ENCODE measurements at places on chromosomes 6 and 20.

DNA sequence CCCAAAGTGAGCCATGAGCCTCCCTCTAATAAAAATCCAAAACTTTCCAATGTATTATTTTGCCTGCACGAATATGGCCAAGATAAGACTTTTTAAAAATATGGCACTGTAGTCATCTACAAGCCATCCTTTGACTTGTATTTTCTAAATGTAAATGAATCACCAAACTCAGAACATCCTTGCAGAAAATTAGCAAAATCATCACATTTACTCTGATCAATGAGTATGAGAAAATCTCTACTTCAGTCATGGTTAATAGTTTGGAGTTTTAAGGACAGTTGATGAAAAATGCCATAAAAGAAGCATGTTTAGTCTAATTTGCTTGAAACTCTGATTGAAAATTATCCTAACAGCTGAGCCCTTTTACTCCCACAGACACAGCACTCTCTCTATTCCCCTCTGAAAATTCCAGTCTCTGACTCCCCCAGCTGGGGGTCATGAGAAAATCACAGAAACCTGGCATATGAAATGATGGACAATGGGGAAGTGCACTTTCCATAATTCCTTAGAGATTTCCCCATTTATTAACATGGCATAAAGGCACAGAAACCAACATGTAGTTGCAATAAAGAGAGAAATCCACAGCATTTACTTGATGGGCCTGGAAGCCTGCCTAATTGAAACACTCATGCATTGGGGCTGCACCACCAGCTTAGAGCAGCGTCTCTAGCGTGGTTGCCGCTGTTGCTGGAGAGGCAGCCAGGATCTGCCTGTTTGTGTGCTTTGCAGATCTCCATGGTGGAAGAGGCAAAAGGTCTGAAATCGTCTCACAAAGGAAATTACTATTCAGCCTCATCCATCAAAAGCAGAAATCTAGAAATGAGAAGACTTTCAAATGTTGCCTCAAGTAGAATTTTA is 214.0 kb downstream of the WDR27 start:
- DNase-seq = no peak

DNA sequence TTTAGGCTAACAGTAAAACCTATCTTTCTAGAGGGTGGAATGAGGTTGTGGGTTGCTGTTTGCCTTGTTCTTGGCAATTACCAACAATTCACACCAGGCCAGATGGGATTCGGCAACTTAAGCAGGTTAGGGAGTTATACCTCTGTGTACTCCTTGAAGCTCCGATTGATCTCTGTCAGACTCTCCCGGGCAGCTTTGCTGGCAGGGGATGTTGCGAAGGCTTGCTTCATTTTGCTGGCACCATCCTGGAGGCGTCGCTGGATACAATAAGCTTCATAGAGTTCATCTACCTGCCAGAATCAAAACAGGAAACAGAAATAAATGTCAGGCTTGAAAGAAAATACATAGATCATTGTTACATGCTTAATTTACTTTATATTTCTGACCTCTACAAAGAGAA is 66.4 kb upstream of the ARMH2 start:
- no peak for DNase-seq

- no peak for DNase-seq
Observed at GRCh38 chr6:61887423-61887822, 398.6 kb downstream of the KHDRBS2 start.

DNA sequence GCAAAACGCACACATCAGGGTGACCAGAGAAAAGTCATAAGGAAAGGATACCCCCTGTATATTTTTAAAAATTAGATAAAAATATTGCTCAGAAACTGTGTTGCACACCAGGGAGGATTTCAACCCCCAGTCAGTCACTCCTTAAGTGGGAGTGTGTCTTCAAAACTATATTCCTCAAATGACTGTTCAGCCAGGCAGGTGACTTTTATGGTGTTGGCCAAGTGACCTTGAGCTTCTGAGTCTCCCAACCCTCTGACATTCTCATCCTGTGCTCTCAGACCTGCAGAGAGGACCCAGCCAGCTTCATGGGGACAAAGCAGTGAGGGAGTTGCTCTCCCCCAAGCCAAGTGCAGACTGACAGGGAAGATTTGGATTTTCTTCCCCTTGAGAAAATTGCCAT is 311.9 kb upstream of the JARID2 start:
- DNase-seq = no peak

DNA sequence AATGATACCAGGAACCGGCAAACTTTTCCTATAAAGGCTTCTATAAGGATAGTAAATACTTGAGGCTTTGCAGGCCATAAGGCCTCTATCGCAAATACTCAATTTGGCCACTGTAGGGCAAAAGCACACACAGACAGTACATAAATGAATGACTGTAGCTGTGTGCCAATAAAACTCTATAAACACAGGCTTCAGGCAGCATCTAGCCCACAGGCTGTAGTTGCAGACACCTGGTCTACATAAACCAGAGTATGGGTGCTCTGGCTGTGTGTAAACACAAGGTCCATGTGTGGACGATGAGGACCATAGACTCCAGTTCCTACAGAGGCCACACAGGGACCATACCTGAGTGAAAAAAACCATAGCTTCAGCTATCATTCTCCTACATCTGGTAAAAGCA is 52.2 kb downstream of the ZMYND8 start:
- DNase-seq = no peak

DNA sequence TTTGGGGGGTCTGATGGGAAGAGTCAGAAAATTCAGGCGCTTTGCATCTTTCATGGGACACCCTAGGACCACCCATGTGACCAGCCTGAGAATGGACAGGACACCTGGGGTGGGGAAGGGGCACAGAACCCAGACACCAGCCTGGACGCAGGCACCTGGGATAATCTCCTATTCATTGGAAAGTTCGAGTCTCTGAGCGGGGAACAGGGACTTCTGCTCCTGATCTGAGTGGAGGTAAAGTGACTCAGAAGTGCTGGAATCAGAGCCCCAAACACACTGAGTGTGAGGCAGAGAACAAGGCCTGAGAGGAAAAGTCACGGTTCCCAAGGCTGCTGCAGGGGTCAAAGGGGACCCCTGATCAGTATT is 1.4 kb downstream of the HLA-B start:
- no peak for DNase-seq

GRCh38 chr6:56849896-56850295 is 105.0 kb upstream of the BEND6 start:
- DNase-seq = no peak

DNA sequence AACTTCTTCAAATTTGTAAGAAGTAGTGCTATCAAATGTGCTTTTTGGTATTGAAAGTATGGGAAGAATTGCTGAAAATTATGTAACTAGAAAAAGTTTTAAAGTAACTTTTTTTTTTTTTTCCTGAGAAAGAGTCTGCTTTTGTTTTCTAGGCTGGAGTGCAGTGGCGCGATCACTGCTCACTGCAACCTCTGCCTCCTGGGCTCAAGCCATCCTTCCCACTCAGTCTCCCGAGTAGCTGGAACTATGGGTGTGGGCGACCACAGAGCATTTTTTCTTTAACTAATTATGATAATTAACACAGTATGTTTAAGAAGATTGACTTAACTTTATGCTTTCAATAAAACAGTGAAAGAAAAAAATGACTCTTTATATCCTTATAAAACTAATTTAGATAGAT is 38.4 kb downstream of the BMP5 start:
- no peak for DNase-seq

GRCh38 chr6:84877515-84878210 is 113.3 kb upstream of the TBX18 start:
- DNase-seq = no peak

DNA sequence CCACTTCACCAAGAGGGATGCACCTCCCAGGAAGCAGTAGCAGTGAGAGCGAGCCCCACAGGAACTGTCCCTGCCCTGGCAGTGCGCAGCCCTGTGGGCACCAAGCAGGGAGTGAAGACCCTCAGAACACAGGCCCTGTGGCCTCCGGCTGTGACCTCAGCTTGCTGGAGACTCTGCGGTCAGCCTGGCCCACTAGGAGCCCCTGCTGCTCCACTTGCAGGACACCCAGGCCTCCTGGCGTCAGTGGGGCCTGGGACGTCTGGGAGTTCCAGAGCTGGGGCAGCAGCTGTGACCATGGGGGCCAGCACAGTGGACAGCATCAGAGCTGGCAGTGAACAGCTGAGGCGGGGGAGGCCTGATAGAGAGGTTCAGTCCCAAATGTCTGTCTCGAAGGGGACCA is 28.3 kb downstream of the PXDC1 start:
- DNase-seq = no peak

DNA sequence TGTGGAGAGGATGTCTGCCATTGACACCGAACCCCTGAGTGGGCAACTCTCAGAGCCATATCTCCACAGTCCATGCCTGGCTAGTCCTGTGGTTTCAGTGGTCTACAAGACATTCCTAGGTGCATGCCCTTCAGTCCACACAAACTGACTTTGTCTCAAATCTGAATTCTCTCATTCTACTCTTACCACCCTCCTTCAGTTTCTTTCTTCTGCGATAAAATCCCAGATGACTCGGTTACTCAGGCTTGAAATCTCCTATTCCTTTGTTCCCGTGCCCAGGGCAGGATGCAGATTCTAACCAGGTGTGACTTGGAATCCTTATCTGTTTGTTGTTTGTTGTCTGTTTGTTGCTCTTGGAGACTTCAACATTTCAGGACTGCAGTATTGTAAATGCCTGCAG is 9.3 kb downstream of the CDS2 start:
- no peak for DNase-seq

DNA sequence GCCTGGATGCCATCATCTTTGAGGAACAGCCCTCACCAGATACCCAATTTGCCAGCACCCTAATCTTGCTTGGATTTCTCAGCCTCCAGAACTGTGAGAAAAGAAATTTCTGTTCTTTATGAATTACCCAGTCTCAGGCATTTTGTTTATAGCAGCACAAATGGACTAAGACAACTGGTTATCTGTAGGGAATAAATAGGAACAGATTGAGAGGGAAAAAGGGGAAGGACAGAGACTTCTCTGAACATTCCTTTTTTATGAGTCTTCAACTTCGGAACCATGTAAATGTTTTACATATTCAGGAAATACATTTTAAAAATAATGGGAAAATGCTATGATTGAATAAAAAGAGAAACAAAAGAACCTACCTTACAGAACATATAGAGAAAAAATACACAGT is 20.9 kb downstream of the KCTD20 start:
- no peak for DNase-seq

GRCh38 chr6:18166312-18167036 is 11.3 kb downstream of the KDM1B start:
- DNase-seq = no peak

- DNase-seq = no peak
Observed at GRCh38 chr6:139126255-139126654, 8.6 kb upstream of the HECA start.

GRCh38 chr20:21670126-21670525 is 35.3 kb upstream of the PAX1 start:
- no peak for DNase-seq

GRCh38 chr20:25310921-25311728 is 63.2 kb downstream of the PYGB start:
- DNase-seq = no peak

GRCh38 chr6:162118706-162119105 is 608.9 kb downstream of the PRKN start:
- no peak for DNase-seq

GRCh38 chr6:83198486-83199172 is 5.5 kb downstream of the RWDD2A start:
- DNase-seq = no peak

- DNase-seq = no peak
Observed at GRCh38 chr6:47571488-47571887, 93.9 kb downstream of the CD2AP start.

DNA sequence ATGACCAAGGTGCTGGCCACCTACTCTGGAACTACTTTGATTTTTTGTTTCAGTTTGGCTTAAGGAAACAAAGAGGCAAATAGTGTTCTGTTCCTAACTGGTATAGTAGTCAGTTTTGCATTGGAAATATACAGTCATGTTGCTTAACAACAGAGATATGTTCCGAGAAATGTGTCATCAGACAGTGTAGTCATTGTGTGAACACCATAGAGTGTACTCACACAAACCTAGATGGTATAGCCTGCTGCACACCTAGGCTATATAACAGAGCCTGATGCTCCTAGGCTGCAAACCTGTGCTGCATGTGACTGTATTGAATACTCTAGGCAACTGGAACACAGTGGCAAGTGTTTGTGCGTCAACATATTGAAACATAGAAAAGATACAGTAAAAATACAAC is 80.4 kb downstream of the ARID1B start:
- no peak for DNase-seq

DNA sequence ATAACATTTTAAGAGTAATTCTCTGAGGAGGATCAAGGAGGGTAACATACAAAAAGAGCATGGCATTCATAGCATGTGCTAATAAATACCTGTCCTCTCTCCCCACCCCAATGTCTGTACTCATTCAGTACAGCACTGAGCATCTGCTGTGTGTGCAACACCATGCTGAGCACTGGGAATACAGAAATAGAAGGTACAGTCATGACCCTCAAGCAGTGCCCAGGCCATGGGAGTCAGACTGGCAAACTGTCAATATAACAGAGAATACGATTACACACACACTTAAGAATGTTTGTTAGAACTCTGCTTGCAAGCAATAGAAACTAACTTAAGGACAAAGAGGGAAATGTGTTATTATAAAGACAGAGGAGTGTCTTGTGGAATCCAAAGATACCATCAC is 24.7 kb upstream of the ZFAND3 start:
- no peak for DNase-seq

DNA sequence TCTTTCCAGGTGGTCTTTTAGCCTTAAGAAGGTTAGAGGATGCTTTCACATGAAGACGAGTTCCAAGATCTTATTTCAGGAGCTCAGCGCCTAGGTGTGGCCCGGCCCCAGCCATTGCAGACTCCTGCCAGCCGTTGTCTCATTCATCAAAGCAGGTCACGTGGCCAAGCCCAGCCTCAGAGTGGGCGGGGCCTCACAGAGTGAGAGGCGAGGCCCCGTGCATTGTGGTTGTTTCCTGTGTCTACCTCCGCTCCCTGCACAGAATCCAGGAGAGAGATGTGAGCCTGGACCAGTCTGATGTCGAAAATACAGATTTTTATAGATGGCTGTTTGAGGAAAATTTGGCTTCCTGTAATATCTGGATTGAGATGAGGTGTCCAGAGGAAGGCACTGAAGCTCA is 49.2 kb upstream of the CST5 start:
- DNase-seq = peak; percentile 19

DNA sequence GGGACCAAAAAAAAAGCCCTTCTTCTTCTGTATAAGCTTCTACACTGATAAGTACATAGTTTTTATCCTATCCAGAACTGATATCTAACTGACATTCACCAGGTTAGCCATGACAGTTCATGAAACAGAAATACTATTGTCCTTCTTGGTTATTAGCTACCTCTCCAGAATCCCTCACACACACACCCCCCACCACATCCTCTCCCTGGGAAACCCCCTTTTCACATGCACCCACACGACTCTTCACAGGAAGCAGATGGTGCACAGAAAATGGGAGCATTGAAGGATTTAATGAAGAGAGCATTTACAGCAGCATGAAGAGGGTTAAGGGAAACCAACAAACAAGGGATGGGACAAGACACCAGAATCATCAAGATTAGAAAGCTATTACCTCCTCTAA is 88.9 kb downstream of the FHL5 start:
- DNase-seq = no peak
